ENCODE measurements at places on chromosomes 4 and X.

GRCh38 chr4:74206088-74206825 lies 48.3 kb downstream of the MTHFD2L start:
- DNase-seq: no peak

DNA sequence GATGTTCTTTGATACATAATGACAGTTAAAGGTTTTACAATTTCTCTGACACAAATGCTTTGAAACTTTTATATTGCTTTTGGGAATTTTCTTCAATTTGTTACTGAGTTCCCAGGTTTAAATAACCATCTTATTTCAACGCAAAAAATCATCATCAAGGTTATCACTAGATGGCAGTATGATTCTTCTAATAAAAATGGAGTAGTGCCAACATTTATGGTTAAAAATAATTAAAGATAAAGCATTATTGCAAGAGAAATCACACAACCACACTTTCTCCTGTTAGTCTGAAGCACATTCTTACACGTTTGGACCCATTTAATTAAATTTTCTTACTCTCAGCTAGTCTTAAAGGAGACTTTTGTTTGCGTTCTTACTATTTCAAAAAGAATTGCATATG lies 611.3 kb upstream of the CPXCR1 start:
- DNase-seq: no peak

- peak; percentile 60 for DNase-seq
Measured at GRCh38 chrX:130523460-130524394, 121.9 kb downstream of the RBMX2 start.

- DNase-seq: peak; percentile 27
Measured at GRCh38 chrX:14872355-14872754, 514 bp downstream of the FANCB start.

DNA sequence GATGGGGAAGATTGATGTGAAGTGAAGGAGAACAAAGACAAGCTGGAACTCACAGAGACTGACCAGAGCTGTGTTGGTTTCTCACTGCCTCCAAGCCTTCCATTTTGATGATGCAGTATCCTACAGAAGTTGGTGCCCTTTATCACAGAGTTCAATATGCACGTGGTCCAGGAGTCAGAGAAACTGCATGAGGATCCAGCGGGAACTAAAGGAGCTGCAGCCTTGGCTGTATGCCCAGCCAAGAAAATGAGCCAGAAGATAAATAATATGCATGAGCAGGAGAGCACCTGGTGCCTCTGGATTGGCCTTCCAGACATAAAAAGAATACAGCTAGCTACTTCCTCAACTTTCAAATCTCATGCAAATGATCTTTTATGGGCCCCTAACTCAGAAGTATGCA lies 44.3 kb upstream of the DCLK2 start:
- peak; percentile 91 for DNase-seq

- DNase-seq: no peak
Measured at GRCh38 chrX:20499763-20500162, 233.1 kb upstream of the RPS6KA3 start.

DNA sequence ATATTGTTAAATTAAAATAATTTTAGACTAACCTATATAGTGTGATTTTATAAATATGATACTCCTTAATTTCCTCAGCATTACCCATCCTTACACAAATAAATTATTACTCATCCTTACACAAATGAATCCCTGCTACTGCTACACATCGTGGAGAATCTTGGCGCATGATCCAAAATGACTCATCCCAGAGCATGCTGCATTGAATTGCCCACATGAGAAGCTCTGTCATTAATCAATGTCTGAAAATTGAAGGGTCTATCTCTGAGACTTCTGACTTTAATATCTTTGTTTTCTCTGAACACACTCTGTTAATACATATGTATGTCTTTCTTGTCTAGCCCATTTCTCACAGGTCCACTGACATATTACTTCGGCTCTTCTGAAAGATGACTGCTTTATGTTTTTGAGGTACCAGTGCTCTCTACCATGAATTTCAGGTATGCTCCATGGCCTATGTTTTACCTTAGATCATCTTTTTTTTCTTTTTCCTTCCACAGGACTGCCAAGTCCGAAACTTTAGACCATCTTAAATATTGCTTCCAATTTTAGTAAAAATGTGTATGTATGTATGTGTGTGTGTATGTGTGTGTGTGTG lies 15.7 kb upstream of the DUSP21 start:
- no peak for DNase-seq

DNA sequence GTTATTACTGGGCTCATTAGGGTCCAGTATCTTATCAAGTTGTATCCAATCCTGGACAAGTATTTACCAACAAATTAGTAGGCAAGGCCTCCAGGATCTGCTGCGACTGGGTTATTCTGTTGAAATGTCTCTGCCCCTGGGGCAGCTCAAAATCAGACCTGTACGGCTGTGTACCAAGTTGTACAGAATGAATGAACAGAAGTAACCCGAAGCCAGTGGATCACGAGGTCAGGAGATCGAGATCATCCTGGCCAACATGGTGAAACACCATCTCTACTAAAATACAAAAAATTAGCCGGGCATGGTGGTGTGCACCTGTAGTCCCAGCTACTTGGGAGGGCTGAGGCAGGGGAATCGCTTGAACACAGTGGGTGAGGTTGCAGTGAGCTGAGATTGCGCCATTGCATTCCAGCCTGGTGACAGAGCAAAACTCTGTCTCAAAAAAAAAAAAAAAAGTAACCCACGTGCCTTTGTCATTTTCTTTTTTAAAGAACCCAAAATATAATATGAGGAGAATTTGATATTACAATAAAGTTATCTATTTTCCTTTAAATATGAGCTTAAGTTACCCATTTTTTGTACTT lies 127.3 kb downstream of the CBR4 start:
- DNase-seq: no peak

- no peak for DNase-seq
Measured at GRCh38 chr4:30763321-30763727, 43.2 kb downstream of the PCDH7 start.

DNA sequence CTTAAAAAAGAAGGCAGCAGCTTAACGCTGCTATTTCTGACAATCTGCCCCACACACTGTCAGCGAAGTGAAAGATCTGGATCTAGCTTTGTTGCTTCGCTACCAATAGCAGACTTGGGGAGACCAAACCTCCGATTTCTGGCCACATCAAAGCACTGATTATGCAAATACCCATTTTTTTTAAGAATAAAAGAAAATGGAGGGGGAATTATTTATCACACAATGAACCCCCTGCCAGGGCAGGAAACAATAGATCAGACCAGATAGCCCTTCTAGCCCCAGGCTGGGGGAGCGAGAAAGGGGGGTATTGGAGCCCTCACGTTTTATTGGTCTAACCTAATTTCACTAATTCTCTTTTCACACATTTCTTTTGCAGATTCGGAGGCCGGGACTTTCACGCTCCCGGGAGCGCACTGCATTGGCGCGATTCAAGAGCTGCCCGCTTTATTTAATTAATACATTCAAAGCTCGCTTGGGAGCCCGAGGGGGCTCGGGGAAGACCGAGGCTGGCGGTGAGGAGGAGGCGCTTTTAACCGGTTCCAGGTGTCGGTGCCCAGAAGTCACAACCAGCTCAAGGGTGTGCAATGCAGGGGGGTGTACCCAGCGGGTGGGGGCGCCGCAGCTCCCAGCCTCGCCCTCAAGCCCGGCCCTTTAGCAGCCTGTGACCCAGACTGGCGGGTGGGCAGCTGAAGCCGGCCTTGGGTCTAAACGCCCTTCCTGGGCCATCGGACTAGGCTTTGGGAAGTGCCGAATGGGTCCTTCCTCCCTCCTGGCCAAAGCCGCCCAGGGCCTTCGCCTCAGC lies 5.5 kb downstream of the NEUROG2 start:
- DNase-seq: no peak

DNA sequence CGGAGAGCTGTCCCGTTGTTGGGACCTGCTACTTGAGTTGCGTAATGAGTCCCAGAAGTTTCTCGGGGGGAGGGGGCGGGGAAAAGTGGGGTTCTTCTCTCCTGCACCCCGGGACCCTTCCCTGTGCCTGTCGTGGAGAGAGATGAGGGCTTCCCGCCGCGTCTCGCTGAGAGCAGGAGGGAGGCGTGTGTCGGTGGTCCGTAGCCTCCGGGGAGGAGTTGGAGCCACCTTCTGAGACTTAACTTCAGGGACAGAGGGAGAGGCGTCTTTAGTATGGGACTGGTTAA lies 698 bp downstream of the AFF1 start:
- peak; percentile 57 for DNase-seq
